Activated CD4-positive, CD25-positive, alpha-beta regulatory T cell treated with anti-CD3 and anti-CD28 coated beads, Interleukin-2, amount 50 U/mL, for 72 hours (primary cell): ENCODE measurements at places on chromosomes 16 and 17.

GRCh38 chr17:75240394-75241142, 20.8 kb downstream of the GGA3 start:
- no peak for DNase-seq

DNA sequence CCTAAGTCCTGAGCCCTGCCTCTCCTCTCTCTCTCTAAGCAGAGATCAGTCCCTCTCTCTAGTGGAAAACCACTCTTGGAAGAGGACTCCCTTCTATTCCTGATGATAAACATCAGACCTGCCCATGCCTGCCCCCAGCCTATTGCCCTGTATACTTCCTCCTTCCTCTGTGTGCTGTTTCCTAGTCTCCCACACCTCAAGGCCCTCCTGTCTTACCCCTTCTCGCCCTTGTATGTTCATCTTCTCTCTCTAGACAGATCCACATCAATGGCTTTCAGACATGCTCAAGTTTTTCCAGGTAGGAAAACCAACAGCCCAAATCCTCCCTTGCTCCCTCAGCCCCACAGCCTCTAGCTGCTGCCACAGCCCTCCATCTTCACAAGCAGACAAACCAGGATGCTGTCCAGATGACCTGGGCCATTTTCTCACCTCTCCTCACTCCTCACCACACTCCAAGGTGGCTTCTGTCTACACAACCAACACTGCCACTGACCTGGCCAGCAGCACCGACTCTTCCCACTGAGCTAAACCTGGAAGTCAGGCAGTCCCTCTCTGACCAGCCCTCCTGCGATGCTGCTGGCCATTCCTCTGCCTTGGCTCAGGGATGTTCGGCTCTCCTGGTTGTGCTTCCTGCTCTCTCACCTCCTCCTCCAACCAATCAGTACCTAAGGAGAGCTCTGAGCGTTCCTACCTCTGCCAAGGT, 36.3 kb downstream of the MARF1 start:
- no peak for DNase-seq

GRCh38 chr17:43438626-43439025, 39.8 kb downstream of the ARL4D start:
- no peak for DNase-seq

- peak; percentile 65 for DNase-seq
These were observed 27.8 kb downstream of the AXIN1 start for GRCh38 chr16:324451-325334.

DNA sequence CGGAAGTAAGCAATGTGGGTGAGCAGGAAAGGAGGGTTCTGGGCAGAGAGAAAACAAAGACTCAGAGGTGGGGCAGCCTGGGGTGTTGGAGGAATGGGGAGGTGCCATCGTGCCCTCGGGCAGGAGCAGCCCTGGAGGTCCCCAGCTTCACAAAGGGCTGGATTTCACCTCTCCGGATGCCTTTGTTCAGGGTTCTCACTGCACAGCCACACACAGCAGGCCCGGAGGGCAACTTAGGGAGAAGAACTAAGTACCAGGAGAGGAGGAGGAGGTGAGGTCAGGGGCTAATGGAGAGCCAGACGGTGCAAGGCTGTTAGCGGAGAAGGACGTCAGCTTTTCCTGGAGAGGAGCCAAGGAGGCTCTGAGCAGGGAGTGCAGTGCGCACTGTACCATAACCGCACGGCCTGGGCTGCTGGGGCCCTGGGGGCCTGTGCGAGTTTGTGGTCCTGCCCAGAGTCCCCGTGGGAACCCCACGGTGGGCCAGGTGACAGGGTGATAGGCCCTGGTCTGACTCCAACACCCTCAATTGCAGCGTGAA, 9.3 kb downstream of the ARRB2 start:
- DNase-seq = no peak

- no peak for DNase-seq
These were observed 390 bp downstream of the FOXL1 start for GRCh38 chr16:86578611-86579267.

GRCh38 chr17:14871921-14872320, 393.2 kb downstream of the PMP22 start:
- no peak for DNase-seq

DNA sequence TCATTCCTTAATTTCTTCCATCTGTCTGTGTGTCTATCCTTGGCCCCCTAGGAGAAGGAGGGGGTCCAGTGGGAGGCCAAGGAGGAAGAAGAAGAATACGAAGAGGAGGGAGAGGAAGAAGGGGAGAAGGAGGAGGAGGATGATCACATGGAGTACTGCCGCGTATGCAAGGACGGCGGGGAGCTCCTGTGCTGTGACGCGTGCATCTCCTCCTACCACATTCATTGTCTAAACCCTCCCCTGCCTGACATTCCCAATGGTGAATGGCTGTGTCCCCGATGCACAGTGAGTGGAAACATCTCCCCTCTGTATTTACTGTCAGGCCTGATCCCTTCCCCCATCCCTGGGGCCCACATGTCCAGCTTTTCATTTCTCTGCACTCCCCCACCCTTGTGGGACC, 6.3 kb downstream of the CHD3 start:
- no peak for DNase-seq

DNA sequence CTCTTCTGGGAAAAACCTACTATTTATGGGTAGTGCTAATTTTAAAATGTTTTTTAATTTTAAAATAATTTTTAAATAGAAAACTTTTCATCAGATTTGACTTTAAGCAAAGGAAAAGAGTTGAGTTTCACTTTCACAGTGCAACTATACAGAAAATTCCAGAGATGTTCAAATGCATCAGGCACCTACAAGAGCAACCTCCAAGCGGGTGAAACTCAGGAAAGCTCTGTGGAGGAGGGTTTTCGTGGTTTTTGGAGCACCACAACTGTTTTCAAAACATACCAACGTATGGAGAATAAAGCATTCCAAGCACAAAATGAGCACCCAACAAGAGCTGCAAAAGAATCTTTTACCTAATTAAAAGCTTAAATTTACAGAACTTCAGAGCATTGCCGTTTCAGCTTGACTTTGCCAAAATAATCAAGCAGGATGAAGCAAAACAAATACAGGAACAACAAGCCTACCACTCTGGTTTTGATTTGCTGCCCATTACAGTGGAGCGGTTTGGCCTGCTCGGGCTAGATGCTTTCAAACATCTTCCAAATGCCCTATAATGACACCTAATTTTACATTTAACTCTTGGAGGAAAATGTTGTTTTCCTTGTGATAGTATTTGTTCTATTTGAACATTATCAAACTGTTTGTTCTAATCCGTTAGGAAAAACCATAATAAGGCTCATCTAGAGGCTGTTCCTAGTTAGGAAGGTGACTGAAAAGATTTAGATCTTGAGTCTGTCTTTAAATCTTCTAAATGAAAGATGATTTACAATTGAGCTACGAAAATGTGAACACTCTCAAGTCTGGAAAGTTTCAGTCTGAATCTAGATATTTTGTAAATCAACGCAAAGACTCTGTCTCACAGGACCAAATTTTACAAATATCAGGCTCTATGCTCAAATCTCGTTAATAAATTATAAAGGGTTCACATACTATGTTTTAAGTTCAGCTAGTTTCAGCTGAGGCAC, 34.5 kb downstream of the NACA2 start:
- DNase-seq = no peak

- no peak for DNase-seq
These were observed 29.4 kb upstream of the CACNG1 start for GRCh38 chr17:67015001-67015400.

GRCh38 chr16:31085873-31086628, 2.7 kb downstream of the PRSS53 start:
- DNase-seq = no peak

GRCh38 chr17:72393553-72393952, 272.7 kb downstream of the SOX9 start:
- no peak for DNase-seq
